ENCODE measurements at places on chromosomes 2 and 18.

DNA sequence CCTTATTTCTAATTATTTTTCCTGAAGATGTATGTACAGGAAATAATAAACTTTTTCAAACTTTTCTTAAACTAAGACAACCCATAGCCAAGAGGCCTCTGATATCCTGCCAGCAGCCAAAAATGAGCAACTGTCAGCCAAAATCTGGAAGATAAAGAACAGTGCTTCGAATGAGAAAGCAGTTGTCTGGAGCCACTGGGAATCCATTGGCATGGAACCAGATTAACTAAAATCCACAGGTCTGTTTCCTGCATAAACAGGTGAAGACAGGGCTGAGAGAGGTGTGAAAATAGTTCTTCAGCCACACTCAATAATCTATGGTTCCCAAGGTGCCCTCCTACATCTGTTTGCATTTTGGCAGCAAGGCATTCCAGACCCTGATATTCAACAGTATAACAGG, 1076.7 kb upstream of the PIK3C3 start:
- no peak for DNase-seq

- DNase-seq = no peak
Observed at GRCh38 chr18:28176698-28176947, 307 bp downstream of the CDH2 start.

- DNase-seq = no peak
Observed at GRCh38 chr2:174011796-174012195, 46.6 kb upstream of the SP3 start.

DNA sequence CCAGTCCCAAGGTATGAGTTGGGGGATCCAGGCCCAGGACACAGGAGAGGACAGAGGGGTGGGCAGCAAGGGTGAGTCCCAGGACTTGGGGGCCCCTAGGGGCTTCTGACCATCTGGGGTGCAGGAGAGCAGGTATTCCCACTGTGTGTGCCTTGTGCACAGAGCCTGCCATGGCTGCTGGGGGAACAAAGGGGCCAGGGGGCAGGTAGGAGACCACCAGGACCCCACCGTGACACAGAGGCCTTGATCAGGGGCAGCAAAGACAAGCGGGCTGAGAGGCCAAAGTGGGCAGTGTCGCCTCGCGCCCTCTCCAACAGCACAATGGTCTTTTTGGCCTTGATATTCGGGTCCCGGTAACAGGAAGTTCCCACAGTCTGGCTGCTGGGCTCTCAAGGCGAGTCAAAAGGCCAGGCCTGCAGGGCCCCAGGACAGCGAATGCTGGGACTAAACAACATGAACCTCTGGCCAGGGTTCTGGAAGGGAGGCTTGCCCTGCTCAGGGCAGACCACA, 12.3 kb upstream of the GPR17 start:
- DNase-seq = no peak

- no peak for DNase-seq
Observed at GRCh38 chr18:38421021-38421420, 855.4 kb upstream of the CELF4 start.

DNA sequence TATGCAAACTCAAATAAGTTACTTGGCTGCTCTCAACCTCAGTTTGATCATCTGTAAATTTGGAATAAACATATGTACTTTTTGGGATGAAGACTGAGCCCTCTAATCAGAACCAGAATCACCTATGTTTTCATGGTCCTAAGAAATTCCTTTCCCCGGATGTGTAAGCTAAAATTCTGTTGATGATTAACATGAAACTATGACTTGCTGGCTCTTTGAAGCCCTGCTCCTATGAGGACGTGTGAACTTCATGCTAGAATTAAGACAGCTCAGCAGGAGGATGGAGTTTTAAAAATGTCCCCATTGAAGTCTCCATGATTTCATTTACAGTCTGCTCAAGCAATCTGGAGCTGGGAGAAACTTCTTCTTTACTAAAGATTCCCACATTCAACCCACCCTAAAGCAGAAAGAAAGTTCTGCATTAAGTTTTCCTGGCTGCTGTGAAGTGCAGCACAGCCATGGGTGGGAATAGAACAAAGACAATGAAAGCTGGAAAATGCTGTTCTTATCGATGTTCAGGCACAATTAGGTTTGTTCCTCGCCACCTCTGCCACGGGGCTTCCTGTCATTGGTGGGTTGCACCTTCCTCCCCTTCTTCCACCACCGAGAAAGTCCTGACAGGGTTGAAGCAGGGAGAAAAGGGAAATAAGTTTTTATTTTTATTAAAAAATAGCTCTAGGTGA, 50.9 kb downstream of the ADCYAP1 start:
- DNase-seq = no peak

Measured in stimulated activated CD8-positive, alpha-beta memory T cell treated with anti-CD3 and anti-CD28 coated beads, Interleukin-7, amount 100 ng/mL, for 1 hour (primary cell).